ENCODE measurements at places on chromosomes 12 and 14. TPM values are rescaled to one million over a fixed set of nuclear protein-coding genes. Genes with fewer than 3 reads are reported as not detected.

DNA sequence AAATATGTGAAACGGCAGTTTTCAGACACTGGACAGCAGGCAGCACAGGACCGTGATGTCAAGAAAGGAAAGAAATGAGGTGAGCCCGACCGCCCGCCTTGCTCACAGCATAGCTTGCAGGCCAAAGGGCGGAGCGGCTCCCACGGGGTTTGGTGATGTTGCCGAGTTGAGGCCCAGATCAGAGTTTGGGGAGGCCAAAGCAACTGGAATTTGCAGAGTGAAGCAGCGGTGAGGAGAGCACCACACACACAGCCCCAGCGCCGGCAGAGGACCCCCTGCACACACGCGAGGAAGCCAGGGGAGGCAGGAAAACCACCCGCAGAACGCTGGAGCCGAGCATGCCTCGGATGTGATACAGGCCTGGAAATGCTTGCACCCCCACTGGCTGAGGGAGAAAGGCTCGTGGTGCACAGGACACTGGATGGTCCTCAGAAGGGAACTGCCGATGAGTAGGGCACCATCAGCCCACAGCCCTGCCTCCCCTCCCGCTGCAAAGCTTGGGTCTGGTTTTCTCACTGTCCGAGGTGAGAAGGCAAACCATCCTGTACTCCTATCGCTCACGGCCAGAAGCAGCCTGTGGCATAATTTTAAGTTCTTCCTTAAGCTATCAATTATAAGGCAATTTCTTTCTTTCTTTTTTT is 25.7 kb upstream of the PLD4 start:
- no peak for DNase-seq

DNA sequence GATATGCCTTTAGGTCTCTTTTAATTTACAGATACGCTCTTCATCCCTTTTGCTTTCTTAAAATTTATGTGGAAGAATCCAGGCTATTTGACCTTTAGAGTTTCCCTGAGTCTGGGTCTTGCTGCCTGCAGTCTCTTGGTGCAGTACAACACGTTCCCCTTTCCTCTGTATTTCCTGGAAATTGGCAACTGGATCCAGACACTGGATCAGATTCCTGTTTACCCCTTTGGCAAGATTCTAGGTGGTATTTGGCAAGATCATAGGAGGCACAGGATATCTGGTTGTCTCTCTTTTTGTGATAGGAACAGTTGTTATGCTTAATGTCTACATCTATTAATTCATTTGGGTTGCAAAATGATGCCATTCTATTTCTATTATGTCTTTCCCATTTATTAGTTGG is 187.8 kb upstream of the ARHGAP5 start:
- DNase-seq = no peak

GRCh38 chr14:61132336-61132735 is 148.8 kb downstream of the TMEM30B start:
- no peak for DNase-seq

Gene VTI1B
- total RNA-seq = 112 TPM

DNA sequence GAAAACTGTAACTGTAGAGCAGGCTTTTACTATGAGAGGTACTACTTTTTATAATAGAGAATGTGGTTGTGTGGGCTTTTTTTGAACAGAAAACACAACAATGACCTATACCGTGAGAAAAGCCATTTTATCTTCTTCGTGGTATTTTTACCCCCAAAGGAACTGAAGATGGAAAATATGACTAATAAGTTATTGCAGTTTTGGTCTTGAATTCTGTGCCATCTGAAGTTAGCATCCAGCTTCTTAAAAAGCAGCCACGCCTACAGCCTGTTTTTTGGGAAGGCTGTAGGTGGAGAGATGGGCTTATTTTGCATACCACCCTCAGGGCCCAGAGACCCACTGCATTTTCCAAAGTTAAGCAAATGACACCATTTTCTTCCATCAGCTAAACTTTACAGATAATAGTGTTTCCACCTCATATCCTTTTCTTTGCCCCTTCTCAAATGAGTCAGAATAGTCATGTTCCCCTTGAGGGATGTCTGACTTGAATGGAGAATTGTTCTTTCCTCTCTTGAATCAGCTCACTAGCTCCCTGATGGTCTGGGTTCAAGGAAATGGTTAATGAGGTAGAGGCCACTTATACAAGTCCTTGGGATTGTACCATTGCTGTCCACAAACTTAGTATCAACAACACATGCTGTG is 53.0 kb downstream of the TBC1D30 start:
- DNase-seq = no peak

DNA sequence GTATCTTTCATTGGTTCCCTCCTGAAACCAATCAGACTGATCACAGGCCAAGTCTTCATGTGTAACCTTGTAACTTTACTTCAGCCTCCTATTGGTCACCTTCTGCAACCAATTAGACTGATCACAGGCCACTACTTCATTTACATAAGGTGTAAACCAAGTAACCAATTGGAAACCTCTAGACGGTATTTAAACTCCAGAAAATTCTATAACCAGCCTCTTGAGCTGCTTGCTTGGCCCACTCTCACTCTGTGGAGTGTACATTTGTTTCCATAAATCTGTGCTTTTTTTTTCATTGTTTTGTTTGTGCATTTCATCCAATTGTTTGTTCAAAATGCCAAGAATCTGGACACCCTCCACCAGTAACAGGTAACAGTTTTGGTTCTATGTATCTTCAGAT is 47.5 kb downstream of the EIF2S3B start:
- no peak for DNase-seq

GRCh38 chr14:20760950-20761349 is 7.3 kb upstream of the EDDM3B start:
- no peak for DNase-seq

DNA sequence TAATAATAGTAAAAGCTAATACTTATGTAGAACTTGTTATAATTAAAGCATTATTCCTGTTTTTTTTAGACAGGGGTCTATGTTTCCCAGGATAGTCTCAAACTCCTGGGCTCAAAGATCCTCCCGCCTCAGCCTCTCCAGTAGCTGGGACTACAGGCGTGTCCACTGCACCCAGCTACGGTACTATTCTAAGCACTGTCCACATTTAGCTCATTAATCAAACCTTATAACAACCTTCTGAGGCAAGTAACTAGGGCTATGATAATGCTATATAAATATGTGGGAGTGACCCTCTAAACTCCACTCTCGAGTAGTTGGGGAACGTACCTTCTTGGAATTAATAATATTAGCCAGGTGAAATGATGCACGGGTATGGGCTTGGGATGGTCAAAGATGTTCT is 60.7 kb upstream of the NR2C1 start:
- no peak for DNase-seq

Gene TMTC1
- total RNA-seq = 41.4 TPM

DNA sequence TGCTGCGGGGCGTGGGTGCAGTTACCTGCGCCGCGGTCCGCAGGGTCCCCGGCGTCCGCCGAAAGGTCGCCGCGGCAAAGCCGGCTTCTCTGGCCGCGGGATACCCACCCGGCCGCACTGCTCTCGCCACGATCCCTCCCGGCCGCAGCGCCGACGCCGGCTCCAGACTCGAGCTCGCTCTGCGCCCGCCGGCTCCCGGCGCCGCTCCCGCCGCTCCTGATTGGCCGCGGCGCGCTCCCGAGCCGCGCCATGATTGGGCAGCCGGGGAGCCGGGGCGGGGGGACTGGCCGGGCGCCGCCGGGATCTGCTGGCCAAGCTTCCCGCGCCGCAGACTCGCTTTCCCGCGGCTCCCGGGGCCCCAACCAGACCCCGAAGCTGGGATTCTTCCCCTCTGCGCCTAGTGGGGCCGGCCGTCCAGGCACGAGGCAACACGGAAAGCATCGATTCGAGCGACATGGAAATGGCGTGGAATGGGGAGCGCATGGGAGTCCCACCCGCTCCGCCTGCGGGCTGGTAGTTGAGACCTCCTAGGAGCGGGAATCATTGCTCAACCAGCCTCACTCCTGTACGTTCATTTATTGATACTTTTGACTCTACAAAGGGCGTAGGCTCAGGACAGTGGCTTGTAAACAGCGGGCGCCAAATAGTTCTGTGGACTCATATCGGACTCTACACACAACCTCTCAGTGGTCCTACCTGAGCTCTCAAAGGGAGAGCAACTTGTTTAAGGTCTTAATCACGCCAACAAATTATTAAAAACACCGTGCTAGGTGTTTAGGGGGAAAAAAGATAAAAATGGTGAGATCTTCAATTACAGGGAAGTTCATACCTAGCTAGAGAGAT is 36.4 kb upstream of the STON2 start:
- peak; percentile 77 for DNase-seq

DNA sequence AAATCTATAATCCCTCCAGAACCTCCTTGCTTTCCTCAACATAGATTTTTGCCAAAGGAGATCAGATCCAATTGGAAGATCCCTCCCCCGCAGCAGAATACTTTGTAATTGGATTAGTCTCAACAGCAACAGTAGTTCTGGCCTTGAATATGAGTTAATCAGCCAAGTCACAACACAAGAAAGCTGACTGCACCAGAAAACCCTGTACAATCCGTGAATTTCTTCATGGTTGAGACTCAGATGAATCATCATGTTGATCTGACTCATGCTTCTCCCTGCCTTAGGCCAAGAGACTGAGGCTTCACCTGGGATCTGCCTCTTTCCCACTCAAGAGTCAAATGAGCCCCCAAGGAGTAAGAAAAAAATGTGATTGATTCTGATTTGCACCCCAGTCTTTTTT is 3.0 kb upstream of the METTL17 start:
- DNase-seq = peak; percentile 33

DNA sequence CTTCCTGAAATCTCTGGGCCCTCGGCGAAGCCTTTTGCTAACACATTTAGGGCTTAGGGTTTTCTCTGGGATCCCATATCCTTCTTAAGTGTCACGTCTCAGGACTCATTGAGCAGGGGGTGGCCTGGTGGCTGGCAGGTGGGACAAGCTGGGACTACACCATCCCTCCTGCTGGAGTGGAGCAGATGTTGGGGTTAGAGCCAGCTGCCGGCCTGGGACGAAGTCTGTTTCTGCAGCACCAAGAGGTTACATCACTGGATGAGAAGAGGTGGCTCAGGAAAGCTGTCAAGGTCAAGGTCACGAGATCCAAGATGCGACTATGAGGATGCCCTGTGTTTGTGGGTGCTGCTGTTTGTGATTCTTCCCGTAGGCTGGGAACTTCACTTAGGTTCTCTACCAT is 16.3 kb downstream of the SMCO2 start:
- DNase-seq = peak; percentile 26

DNA sequence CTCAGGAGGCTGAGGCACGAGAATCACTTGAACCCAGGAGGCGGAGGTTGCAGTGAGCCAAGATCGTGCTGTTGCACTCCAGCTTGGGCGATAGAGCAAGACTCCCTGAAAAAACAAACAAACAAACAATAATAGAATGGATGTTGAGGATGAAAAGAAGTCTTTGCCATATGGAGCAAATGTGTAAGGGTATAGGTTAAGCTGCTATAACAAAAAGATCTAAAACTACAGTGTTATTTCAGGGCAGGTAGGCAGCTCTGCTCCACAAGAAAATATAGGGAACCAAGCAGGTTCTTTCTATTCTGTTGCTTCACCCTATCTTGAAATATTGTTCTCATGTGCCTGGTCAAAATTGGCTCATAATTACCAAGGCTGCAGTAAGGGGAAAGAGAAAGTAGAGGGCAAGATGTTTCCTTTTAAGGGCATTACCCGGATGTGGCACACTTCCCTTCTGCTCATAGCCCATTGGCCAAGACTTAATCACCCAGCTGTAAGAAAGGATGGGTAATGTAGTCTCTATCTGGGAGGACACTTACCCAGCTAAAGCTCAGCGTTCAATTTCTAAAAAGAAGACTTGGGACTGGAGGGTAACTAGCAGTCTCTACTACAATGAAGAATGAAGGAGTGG is 23.5 kb downstream of the SDSL start:
- DNase-seq = no peak

GRCh38 chr12:110581931-110582275 is 1.2 kb downstream of the PPTC7 start:
- DNase-seq = no peak

DNA sequence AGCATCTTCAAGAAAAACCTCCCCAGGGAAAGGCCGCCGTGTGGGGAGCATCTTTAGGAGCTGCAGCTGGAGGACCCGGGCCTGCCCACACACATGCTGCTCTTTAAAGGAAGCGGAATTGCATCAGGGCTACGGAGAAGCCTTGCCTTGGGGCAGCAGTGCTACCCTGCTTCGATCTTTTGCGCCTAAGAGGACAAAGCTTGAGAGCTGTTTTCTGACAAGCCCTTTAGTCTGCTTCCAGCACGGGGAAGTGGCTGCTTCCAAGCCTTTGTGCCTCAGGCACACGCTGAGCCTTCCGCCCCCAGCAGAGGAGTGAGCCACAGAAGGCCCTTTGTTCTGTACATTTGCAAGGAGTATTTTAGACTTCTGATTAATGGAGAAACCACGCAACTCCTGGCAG is 31.5 kb downstream of the COA8 start:
- DNase-seq = peak; percentile 61

GRCh38 chr12:69874606-69875005 is 49.6 kb downstream of the MYRFL start:
- no peak for DNase-seq
